ENCODE measurements at places on chromosomes 12 and 14.

DNA sequence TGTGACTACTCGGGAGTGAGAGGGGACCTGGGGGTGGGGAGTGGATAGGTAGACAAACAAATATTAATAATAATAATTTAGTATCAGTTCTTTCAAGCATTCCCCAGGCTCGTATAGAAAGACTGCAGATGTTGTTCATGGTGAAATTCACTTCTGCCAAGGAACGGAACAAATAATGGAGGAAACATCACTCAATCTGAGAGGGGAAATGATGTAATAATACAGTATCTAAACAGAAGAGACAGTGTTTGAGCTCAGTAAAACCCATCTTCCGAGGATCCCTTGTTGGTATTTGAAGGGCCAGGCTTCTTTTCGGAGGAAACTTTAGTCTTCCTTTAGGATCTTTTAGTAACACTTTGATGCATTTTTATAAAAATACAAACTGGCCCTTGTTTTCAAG is 114.2 kb downstream of the KCNK10 start:
- DNase-seq, result no peak

GRCh38 chr14:24416932-24417619 is 12.4 kb downstream of the CBLN3 start:
- no peak for DNase-seq

DNA sequence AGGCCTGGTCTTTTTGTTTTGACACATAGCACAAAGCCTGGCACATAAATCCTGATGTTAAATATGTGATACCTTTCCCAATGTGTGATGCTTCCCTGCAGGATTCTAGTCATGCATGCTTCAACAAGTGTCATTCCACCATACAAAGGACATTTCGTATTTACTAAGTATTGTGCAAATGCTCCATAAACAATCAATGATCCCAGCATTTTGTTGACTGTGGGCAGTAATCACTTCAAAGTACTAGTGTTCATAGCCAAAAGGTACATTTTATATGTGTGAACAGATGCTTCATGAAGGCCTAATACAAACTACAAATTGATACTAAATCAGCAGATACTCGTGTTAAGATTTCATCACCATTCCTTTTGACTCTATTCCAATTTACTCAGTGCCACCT is 4.4 kb downstream of the CCNB1IP1 start:
- DNase-seq, result no peak

GRCh38 chr12:4089121-4089606 is 184.4 kb upstream of the CCND2 start:
- no peak for DNase-seq

- DNase-seq, result peak; percentile 11
Measured at GRCh38 chr12:94299846-94300245, 151.5 kb downstream of the PLXNC1 start.

DNA sequence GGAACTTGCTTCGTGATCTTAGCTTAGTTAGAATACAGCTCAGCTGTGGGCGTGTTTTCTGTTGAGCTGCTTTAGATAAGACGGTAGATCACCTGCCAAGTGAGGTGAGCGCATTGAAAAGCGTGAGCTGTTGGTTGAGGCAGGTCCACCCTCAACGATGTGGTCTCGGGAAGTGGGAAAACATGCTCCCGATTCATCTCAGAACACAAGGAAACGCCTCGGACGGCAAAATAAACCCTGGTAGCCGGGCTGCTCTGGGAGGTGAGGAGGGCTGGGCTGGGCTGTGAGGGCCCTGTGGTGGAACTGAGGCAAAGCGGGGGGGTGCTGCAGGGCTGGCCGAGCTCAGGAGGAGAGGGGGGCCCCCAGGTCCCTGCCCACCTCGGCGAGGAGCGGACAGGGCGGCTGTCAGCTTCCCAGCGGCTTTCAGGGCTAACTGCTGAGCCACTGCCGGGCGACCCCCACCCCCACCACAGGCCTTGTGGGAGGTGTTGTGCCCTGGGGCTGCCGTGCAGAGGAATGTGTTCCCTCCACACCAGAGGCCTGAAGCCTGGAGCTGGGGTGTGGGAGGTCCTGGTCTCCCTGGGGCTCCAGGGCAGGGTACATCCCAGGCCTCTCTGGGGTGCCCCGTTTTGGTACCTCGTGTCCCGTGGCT is 30.7 kb downstream of the NOC4L start:
- DNase-seq, result no peak

DNA sequence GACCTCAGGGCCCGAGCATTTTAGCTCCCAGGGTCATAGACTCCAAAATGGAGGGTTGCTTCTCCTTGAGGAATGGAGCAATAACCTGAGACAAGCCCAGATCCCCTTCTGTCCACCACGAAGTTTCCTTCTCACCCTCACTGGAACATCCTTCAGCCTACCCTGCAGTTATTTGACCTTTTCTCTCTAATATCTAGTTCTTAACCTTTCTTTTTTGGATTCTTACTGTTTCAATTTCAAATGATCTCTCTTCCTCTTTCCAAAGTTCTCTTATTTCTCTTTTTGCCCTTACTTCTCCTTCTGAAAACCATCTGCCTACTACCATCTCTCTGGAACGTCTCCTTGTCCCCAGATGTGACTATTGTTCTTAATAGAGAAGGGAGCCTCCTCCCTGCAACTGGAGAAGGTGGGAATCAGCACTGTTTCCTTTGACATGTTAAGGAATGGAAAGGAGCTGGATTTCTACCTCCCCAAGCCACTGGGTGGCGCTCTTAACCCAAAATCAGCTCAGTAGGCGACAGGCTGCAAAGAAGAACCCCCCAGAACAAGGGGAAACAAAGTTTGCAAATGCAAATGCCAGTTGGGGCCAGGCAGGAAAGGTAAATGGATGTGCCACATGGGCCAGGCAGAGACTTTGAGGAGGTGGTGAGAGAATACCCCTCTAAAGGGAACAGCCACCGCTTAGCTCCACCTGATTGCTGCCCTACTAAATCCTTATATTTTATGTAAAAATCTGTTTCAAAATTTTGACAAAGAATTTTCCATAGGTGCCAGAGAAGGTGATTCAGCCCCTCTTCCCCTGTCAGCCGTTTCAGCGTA is 22.4 kb upstream of the PDE1B start:
- DNase-seq, result no peak

DNA sequence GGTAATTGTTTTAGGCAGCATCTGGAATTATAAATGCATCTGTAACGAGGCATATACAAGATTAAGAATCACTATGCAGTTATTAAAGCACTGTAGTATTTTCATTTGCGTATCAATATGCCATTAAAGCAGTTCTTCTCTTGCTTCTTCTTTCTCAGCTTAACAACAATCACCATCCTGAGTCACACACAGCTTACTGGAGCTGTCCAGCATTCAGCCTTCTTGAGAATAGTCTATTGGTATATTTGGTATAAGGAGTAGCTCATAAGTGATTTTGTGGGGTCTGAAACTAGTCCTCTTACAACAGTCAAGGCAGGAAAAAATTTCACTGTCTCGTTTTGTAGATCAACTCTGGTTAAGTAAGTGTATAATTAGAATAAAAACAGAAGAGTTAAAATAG is 523.0 kb upstream of the FOXG1 start:
- no peak for DNase-seq

DNA sequence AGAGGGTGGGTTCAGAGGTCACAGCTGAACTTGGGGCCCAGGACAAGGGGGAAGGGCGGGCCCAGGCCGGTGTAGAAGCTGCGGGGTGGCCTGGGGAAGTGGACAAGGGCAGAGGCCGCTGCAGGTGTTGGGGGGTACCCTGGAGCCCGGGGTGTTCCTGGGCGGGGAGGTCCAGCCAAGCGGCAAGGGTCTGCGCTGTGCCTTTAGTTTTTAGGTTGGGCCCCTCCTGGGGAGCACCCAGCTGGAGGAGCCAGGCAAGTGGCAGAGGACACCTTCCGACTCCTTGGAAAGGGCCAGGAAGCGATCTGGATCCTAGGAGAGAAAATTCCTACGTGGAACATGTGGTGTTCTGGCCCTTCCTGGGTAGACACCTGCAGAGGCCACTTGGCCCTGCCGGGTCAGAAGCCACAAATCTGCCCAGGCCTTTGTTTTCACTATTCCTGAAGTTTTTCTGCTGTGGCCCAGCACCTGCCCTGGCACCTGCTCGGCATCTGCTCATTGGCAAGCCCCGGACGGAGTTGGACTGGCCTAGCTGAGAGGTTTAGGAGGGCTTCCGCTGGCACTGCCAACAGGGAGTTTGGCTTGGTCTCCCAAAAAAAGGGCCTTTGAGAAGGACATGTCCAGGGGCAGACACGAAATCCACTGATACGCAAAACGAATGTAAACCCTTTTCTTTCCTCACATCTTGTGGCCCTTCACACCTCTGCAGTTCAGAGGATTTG is 61.1 kb downstream of the SMUG1 start:
- DNase-seq, result no peak

DNA sequence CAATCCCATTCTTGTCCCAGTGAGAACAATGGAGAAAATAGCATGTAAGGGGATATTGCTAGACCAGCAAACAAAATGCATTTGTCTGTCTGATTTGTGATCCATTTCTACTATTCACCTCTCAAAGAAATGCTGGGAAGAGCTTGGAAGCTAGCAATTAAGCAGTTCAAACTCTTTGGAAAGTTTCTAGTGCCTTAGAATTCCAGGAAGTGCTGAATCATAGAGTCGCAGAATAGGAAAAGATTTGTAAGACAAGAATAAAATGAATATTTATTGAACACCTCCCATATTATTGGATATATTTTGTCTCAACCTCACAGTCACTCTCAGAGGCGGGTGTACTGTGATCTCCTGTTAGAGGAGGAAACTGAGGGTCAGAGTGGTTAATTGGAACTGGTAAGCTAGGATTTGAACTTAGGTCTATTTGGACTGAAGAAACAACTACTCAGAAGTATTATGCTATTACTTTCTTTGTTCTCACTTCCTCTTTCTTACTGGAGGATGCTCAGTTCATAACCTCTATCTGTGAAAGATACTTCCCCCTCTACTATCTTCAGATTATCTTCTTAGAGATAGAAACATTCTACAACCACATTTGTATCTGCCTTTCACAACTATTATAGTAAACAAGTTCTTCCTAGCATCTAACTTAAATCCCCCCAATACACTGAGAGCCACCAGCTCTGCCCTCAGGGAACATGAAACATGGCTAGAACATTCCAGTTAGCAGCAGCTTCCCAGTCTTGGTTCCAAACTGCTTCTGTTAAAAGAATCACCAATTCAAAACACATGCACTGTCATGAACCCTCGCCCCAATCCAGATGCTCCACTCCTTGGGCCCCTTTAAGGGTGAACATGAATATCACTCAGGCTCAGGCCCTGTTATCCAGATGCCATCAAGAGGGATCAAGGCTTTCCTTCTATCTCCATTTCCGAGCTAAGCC is 64.2 kb downstream of the DRAM1 start:
- DNase-seq, result no peak

- DNase-seq, result no peak
Measured at GRCh38 chr14:106613256-106613655, 1086.9 kb downstream of the TMEM121 start.

GRCh38 chr12:42273706-42274105 is 35.7 kb upstream of the YAF2 start:
- no peak for DNase-seq

DNA sequence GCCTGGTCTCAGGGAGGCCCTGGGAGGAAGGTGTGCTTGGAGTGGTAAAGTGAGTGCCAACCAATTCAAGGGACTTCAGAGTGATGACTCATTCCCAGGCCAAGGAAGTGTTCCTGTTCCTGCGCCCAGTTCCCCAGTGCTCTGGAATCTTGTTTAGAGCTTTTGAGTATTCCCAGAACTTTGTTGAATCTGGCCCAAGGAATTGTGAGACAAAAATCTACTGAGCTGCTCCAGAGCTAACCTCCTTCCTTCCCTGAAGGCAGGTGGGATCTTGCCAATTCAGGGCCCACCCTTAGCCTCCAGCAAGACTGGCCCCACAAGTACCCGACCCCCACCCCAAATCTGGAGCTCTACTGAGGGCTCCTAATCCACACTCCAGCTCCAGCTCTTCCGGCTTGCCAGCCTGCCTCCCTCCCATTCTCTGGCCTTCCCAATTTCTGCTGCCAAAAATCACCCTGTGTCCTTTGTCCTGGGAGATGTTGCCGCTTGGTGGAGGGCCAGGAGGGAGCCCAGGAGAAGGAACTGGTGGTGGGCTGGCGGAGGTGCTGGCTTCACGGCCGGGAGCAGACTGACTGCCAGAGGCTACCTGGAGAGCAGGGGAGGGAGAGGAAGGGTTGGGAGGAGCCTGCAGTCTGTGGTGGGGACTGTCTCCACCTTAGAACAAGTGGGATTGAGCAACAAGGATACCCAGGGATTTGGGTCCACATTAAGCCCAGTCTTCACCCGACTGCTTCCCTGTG is 2.0 kb upstream of the ATN1 start:
- DNase-seq, result peak; percentile 55

DNA sequence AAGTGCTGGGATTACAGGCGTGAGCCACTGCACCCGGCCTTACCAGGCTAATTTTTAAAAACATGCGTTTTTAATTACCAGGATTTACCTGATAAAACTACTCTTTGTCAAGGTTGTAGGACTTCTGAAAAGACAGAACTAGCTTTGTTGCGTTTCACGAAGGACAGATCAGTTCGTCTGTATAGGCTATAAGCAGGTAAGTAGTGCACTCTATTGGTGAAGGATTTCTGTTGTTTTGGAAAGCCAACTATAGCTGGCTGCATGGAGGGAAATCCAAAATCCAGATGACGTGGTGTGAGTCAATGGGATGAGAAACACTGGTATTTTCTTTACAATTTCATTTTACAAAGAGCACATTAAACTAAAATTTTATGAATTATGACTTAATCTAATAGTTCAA is 14.6 kb downstream of the GNPNAT1 start:
- DNase-seq, result no peak

GRCh38 chr14:24837280-24838046 is 203.5 kb upstream of the GZMB start:
- DNase-seq, result no peak

GRCh38 chr12:117032593-117033381 is 66.4 kb downstream of the TESC start:
- no peak for DNase-seq

DNA sequence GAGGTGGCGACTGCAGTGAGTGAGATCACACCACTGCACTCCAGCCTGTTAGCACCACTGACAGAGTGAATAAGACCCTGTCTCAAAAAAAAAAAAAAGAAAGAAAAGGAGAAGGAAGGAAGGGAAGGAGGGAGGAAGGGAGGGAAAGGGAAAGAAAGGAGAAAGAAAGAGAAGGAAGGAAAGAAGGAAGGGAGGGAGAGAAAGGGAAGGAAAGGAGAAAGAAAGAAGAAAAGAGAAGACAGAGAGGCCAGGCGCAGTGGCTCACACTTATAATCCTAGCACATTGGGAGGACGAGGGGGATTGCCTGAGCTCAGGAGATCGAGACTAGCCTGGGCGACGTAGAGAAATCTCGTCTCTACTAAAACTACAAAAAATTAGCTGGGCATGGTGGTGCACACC is 13.2 kb downstream of the DCAF5 start:
- DNase-seq, result no peak

DNA sequence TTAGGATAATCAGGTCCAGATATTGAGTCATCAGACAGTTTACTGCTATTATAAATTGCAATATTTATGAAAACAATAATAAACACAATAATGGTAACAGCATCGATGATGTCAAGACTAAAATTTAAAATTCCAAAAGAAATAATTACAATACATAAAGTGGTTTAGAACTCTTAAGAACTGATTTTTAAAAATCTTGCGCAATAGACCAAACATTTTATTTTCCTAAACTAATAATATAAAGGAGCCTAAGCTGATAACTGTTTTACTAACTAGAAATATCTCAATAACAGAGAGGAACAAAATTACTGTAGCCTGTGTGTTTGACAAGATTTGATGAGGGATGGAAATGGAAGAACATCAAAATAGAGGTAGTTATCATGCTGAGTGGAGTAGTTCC is 93.9 kb upstream of the TRHDE start:
- no peak for DNase-seq

GRCh38 chr14:44531658-44532057 is 24.6 kb upstream of the FSCB start:
- DNase-seq, result no peak
